ENCODE measurements at places on chromosomes 13 and 19.

DNA sequence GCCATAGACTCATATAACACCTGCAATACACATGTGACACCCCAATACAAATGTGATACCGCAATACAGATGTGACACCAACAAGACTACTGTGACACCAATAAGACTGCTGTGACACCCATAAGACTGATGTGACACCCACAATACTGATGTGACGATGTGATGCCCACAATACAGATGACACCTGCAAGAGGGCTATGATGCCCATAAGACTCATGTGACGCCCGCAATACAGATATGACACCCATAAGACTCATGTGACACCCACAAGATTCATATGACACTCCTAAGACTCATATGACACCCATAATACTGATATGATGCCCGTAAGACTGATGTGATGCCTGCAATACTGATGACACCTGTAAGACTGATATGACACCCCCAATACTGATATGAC lies 113.0 kb downstream of the MRPL57 start:
- no peak for DNase-seq

DNA sequence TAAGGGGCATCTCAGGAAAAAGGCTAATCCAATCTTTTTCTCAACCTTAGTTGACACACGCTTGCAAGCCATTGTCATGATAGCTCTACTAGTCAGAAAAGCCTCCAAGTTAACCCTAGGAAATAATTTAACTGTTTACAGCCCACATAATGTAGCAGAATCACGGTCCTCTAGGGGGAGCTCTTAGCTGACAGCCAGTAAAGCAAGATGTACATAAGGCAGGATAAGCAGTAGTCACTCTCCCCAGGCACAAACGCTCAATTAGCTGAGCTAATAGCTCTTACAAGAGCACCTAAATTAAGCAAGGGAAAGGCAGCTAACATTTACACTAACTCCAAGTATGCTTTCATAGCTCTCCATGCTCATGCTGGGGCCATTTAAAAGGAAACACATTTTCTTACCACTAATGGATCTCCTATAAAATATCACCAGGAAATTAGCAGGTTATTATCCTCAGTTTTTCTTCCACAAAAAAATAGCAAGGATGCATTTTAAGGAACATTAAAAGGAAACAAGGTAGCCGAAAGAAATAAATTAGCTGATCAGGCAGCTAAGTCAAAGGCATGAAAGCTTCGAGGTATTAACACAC lies 33.7 kb upstream of the ZSCAN5A start:
- DNase-seq = no peak

GRCh38 chr19:29371251-29372090 lies 154.3 kb upstream of the VSTM2B start:
- no peak for DNase-seq

DNA sequence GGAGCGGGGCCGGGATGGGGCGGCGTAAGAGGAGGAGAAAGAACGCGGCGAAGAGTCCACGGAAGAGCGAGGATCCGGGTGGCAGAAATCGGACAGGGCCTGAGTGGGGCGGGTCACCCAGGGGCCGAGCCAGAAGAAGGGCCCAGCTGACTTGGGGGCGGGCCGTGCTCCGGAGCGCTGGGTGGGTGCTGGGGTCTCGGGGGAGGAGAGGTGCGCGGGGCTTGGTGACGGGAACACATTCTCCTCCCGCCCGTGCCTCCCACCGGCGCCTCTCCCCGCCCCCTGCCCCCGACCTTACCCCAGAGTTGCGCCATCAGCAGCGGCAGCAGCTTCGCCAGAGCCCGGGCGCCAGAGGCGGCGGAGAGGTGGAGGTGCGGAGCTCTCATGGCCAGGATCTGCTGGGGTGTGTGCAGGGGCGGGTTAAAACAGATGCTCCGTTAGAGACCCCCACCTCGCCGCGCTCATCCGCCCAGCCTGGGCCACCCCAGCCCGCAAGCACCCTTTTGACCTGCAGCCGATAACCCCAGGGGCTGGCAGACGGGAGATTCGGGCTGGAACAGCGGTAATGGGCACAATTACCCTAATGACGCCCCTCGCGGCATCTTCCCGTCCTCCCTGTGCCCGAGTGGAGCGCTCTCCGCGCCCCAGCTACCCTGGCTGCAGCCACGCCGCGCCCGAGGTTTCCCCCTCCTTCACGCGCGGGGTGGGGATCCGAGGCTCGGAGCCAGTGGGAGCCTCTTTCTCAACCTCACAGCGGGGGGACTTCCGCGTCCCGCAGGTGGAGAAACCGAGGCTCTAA lies 565 bp downstream of the KLK10 start:
- DNase-seq = no peak

DNA sequence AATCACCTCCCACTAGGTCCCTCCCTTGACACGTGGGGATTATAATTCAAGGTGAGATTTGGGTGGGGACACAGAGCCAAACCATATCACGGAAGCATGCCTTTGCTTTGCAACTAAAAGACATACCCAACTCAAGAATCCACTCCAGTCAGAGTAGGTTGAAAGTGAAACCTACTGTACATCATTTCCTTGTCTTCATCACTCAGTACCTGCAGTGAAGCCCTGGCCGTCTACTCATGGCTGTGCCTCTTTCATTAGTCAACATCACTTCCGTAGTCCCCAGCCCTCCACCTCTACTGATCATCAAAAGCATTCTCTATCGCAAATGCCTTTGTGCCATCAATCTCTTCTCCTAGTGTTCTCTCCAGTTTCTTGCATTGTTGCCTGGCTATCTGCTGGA lies 343.1 kb upstream of the ARGLU1 start:
- no peak for DNase-seq

GRCh38 chr13:39306639-39307589 lies 268.7 kb downstream of the NHLRC3 start:
- no peak for DNase-seq

DNA sequence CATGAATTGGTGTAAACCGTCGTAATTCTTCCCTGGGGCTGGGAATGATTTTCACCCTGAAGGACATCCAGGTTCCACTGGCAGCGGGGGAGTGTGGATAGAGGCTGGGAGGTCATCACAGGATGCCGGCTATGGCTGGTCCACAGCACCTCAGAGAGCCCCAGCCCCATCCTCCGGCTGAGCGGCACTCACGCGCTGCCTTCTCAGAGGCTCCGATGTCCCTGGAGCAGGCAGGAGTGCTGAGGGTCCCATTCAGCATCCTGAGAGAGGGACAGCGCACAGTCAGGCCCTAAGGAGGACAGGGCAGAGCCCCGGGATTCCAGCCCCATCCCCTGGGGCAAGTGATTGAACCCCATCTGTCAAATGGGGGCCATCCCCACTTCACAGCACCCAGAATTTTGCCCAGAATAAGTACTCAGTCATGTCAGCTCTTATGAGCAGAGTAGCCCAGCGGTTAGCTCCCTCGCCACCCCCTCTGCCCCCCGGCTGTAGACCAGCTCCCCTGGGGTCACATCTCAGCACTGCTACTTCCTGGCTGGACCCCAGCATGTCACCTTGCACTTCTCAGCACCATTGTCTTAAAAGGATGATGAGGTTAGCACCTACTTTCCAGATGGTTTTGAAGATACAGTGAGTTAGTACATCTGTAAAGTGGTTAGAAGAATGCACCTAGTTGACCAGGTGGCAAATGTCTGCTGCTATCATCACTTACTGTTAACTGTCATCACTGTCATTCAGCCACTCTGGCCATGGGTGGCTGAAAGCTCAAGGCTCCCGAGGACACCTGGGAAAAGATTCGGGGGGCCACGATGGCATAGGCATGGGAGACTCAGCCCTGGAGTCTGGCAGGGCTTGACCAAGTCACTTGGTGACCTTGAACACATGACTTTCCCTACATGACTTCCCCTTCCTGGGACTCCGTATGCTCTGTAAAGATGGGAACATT lies 11.9 kb downstream of the GRAMD1A start:
- DNase-seq = no peak

DNA sequence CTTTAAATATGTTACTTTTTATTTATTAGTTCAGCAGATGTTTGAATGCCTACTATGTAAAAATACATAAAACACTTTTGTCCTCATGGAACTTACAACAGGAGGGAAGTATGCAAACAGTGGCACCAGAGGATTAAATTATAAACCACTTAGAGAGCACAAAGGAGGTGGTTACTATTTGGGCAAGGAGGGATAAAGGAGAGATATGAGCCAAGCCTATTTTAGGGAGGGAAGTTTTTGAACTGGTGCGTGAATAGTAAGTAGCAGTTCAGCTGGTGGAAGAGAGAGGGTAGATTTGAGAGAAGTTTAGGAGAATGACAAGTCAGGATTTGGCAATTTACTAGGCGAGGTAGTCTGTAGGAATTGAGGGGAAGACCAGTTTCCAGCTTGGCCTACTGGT lies 8.6 kb downstream of the AKAP11 start:
- DNase-seq = no peak

DNA sequence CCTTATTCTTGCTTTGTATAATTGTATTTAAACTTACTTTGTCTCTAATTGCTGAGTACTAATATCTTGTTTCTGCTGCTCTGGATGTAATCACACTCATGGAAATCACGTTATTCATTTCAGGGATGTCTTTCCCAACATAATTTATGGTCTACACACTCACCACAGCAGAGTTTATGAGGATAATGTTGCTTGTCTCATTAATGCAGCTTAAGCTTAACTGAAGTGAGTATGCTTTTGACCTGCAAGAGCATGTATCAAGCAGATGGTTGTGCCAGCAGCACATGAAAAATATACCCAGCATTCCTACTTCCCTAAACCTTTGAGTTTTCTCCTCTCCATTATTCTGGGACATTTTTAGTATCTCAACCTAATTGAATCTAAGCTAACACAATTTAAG lies 1080.9 kb downstream of the SLITRK5 start:
- DNase-seq = no peak

GRCh38 chr13:30108913-30109237 lies 198.5 kb downstream of the KATNAL1 start:
- no peak for DNase-seq

DNA sequence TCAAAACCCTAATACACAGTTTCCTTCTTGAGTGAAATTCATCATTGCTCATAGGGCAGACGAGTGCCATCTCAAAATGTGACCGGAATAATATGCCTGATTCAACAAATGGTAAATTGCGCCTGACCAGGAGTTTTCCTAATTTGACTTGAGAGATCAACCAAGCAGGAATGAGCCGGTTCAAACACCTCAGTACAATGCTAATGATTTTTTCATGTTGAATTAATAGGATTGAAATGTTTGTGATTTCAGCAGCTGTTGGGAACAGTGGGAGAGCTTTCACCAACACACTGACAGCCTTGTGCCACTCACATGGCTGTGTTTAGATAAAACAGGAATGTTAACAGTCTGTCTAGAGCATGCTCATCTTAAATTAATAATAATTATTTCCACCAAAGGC lies 484.8 kb downstream of the PCDH9 start:
- DNase-seq = no peak

- DNase-seq = no peak
These were observed 76.6 kb downstream of the ZMYM2 start for GRCh38 chr13:20035130-20035529.

- peak; percentile 94 for DNase-seq
These were observed at the start of gene IZUMO1 for GRCh38 chr19:48746738-48747575. Gene IZUMO1 (minus strand): TSS chr19:48746909. CDS start chr19:48745859, 1,050 bp downstream.
